Endodermal cell (in vitro differentiated cells): ENCODE measurements at places on chromosomes 12 and 14. TPM values are rescaled to one million over a fixed set of nuclear protein-coding genes. Genes with fewer than 3 reads are reported as not detected.

GRCh38 chr14:100238419-100239210 lies at the start of gene YY1:
YY1 (plus strand) TSS chr14:100239144; CDS start chr14:100239245, 101 bp downstream.
- H3K27me3 ChIP-seq, result no peaks in the 10 kb centered on the region
- peak; percentile 99 for DNase-seq
- H3K4me1 ChIP-seq, result no peaks in the 10 kb centered on the region
- H3K27ac ChIP-seq, result peak within 1 kb of the TSS; percentile 98
- H3K36me3 ChIP-seq, result peaks cover 24% of the 10 kb centered on the region
- H3K4me3 ChIP-seq, result peak within 1 kb of the TSS; percentile 86

DNA sequence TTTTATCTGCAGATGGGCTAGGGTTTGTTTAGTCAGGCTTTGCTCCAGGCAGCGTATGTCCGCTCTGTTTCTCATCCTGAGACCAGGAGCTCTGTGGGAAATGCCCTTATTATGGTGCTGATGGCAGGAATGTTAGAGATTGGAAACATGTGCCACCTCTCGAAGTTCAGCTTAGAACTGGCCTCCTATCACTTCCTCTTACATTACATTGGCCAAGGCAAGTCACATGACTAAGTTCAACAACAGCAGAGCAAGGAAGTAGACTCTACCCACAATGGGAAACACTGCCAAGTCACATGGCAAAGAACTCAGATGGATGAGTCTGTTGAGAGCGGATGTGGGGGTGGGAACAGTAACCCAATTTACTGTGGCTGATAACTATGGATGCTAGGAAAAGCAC lies 161.9 kb upstream of the WSCD2 start:
- H3K27ac ChIP-seq, result no peak overlapping the region
- H3K4me3 ChIP-seq, result no peak overlapping the region
- no peak for DNase-seq
- peaks cover 37% of the 10 kb centered on the region for H3K27me3 ChIP-seq

The RTL1 gene
- total RNA-seq, result 1.3 to 2.0 TPM (median 2.0 TPM) in 3 replicates

DNA sequence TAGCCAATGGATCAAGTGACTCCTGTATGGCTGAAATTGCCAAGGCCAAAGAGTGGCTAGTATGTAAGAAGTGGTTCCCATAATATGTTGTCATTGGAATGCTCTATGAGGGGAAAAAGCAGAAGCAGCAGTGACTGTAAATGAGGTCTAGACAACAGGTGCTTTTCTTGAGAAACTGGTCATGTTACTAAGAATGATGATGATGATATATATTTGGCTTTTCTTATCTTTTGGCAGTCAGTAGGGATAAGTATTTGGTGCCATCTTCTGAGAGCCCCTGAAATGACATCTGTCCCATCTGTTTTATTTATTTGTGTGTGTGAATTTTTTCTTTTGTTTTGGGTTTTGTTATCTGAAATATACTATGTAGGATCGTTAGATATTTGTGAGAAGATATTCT lies 141.7 kb downstream of the SYT1 start:
- H3K4me3 ChIP-seq, result no peak overlapping the region
- no peaks in the 10 kb centered on the region for H3K4me1 ChIP-seq
- no peak for DNase-seq
- no peaks in the 10 kb centered on the region for H3K36me3 ChIP-seq
- H3K27me3 ChIP-seq, result no peaks in the 10 kb centered on the region

- peak; percentile 88 for DNase-seq
- no peak overlapping the region for H3K27ac ChIP-seq
- H3K27me3 ChIP-seq, result peaks cover 16% of the 10 kb centered on the region
Observed at GRCh38 chr14:21748869-21749303, 75.3 kb upstream of the OR4E1 start.
